ENCODE measurements at places on chromosomes 1 and 21.

DNA sequence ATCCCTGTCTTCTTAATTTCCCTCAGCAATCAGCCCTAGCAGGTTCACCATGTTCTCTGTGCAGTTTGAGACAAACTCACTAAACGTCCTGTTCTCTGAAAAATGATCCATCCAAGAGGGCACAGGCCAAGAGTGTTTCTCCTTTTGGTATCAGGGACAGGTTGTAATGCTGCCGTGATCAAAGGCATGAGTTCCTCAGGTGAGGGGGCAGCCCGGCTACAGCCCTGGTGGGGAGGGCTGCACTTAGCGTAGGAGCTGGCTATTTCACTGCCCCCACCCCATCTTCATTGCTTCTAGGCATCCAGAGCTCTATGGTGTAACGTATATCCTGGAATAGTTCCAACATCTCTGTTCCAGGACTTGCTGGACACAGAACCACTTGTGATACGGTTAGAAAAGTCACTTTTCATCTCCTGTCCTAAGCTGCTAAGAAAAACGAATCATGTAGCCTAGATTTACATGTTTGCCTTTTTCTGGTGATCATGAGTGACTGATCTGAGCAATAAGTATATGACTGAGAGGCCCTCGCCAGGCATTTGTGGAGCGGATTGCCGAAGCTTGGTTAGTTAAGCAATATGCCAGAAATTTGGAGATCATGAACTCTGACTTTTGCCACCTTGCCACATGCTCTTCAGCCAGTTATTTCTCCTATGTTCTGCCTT is 41.1 kb upstream of the SRP9 start:
- no peak for DNase-seq

DNA sequence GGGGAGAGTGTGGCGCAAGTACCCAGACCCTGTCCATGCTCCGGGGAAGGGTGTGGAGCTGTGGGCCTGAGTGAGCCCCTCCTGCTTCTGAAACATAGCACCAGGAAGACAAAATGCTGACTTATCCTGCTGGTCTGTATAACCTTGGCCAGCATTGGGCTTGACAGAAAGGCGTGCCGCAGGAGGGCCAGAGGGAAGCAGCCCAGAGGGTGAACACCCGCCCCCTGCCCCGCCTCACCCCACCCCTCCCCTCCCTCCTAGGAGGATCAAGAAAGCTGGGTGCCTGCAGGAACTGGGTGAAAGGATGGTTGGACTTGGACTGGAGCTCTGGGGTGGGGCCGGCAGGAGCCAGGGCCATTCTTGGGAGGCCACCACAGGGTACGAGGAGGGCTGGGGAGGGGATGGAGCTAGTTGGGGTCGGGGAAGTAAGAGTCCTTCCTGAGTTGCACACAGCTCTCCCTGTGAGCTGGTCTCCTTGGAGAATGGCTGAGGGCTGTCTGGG is 27.1 kb downstream of the PTPRF start:
- no peak for DNase-seq

DNA sequence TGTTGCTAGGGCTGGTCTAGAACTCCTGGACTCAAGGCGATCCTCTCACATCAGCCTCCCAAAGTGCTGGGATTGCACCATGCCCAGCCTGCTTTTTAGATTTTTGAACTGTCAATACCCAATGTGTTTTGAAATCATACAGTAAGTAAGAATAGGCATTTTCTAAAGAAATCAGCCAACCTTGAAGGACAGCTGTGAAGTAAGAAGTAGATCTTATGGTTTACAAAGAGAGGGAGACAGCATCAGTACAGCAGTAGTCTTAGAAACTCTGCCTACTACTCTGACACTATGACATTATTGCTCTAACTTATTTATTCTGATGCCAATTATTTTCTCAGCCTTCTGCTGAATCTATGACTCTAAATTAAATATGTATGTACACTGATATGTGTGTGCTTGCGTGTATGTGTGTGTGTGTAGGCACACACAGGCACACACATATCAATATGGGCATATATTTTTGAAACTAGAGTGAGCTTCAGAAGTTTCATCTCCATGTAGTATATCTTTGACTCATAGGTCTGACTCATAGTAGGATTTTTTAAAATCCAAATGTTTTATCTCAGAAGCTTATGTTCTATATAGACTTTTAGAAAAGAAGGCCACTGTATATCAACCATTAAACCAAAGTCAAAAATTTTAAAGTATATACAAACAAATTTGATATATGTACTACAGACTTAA is 140.4 kb downstream of the COL24A1 start:
- DNase-seq, result no peak

DNA sequence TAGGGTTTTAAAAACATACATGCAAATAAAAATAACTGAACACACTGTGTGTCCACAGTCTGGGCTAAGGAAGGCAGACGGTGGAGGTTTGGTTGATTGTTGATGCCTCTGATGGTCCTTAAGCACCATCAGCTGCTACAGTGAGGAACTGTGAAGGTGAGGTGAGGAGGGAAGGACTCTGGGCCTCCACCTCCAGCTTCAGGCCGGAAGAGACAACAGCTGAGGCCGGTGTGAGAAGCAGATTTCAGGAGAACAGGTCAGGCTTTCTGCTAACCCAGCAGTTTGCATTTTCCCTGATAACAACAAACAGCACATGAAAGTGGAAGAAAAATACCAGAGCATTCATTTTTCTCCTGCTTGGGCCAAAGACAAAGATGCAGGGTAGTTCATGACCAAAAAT is 189.9 kb upstream of the AJAP1 start:
- no peak for DNase-seq

GRCh38 chr1:43512681-43513080 is 18.0 kb upstream of the PTPRF start:
- DNase-seq, result no peak

- DNase-seq, result no peak
Measured at GRCh38 chr1:234950598-234950997, 178.0 kb downstream of the TOMM20 start.

GRCh38 chr1:179589509-179589908 is 2.1 kb upstream of the TDRD5 start:
- no peak for DNase-seq

- DNase-seq, result no peak
Measured at GRCh38 chr1:178870221-178870620, 656 bp downstream of the ANGPTL1 start.
